ENCODE measurements at places on chromosomes 11 and 22. TPM values are rescaled to one million over a fixed set of nuclear protein-coding genes. Genes with fewer than 3 reads are reported as not detected.

The RNF169 gene
- 30.8 TPM for total RNA-seq

The MS4A4A gene
- not detected for total RNA-seq

The C22orf15 gene
- total RNA-seq, result not detected

The FOLH1 gene
- total RNA-seq, result not detected

The PRR5L gene
- 5.1 TPM for total RNA-seq

The TRIOBP gene
- 170 TPM for total RNA-seq

The WBP2NL gene
- total RNA-seq, result 12.2 TPM

The NAALADL1 gene
- total RNA-seq, result not detected

The SMARCB1 gene
- total RNA-seq, result 61.7 TPM

The SCT gene
- not detected for total RNA-seq

The DUSP8 gene
- total RNA-seq, result 2.6 TPM

The MISFA gene
- 7.9 TPM for total RNA-seq

The PIH1D2 gene
- 4.8 TPM for total RNA-seq

The TMPRSS13 gene
- 18.5 TPM for total RNA-seq

The NLRP6 gene
- total RNA-seq, result not detected

The CHRDL2 gene
- not detected for total RNA-seq

The CCDC88B gene
- total RNA-seq, result 15.1 TPM

The RAB3IL1 gene
- total RNA-seq, result 4.4 TPM

The JHY gene
- 6.2 TPM for total RNA-seq

The SLC22A25 gene
- total RNA-seq, result not detected

The FADS2 gene
- total RNA-seq, result 514 TPM

The ACP2 gene
- total RNA-seq, result 24.1 TPM

The DENND6B gene
- total RNA-seq, result 12.1 TPM

The OR4S1 gene
- not detected for total RNA-seq

The ELF5 gene
- 0.61 TPM for total RNA-seq

The C11orf86 gene
- not detected for total RNA-seq

The SCGB1C1 gene
- total RNA-seq, result not detected

The DDI1 gene
- total RNA-seq, result not detected

The PANX2 gene
- 51.7 TPM for total RNA-seq

The PRR33 gene
- total RNA-seq, result not detected

The MAML2 gene
- 17.7 TPM for total RNA-seq

The RASSF10 gene
- total RNA-seq, result 0.35 TPM

The BEST1 gene
- 1.2 TPM for total RNA-seq

The MADD gene
- 65.9 TPM for total RNA-seq

The PPP6R2 gene
- total RNA-seq, result 51.2 TPM

The SLC15A3 gene
- 5.5 TPM for total RNA-seq

The BATF2 gene
- total RNA-seq, result 0.46 TPM

The UBQLN3 gene
- not detected for total RNA-seq

The HMGXB4 gene
- total RNA-seq, result 31.1 TPM

The ZDHHC8 gene
- 34.4 TPM for total RNA-seq

The OR52K1 gene
- total RNA-seq, result not detected

The SCGB2A2 gene
- total RNA-seq, result not detected

The ANO3 gene
- not detected for total RNA-seq

The FKBP2 gene
- total RNA-seq, result 84.2 TPM

The CDPF1 gene
- total RNA-seq, result 15.0 TPM

The ISX gene
- not detected for total RNA-seq
